ENCODE measurements at places on chromosomes 11 and 22.

DNA sequence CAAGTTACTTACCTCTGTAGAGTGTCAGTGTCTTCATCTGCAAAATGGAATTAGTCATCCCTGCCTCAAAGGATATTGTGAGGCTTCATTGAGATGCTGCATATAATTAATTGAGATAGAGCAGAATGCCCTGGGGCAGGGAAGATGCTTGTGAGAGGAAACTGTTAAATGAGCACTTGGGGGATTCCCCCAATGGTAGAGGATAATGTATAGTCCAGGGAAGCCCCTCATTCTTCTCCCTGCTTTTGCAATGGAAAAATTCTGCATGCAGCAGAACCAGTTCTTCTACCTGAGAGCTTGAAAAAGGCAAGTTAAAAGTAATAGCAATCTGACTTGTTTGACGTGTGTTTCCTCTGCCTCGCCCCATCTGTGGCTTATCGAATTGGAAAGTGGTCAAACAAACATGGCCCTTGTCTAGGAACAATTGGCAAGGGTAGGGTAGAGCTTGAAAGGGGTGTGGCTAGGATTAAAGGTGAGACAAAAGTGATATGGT is 90.9 kb downstream of the NAV2 start:
- DNase-seq = no peak

DNA sequence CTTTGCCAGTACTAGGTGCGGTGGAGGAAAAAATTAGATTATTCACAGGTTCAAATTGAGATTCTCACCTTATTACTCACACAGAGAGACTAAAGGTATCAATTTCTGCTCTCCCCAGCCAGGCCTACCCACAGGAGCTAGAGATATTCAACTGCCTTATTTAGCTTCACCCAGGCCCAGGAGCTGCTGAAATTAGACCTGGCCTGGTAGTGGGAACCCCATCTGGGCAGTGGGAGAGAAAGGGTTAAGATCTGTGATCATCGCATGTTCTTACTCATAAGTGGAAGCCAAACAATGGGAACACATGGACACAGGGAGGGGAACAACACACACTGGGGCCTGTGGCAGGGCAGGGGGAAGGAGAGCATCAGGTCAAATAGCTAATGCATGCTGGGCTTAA is 20.9 kb upstream of the MICAL2 start:
- no peak for DNase-seq

- no peak for DNase-seq
Measured at GRCh38 chr22:38080850-38081635, 2.9 kb downstream of the SLC16A8 start.

DNA sequence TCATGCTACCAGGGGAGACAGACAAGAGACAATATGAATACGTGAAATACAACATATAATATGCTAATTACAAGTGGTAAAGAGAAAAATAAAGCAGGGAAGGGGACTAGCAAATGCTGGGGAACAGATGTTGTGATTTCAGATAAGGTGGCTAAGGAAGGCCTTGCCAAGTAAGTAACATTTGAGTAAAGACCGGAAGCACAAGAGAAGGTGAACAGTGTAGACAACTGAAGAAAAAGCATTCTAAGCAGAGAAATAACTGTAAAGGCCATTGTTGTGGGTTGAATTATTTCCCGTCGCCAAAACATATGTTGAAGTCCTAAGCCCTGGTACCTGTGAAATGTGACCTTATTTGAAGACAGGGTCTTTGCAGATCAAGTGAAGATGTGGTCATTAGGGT is 63.7 kb upstream of the EED start:
- DNase-seq = no peak

GRCh38 chr11:34433899-34434298 is 4.8 kb upstream of the CAT start:
- DNase-seq = no peak

- no peak for DNase-seq
Measured at GRCh38 chr22:29555065-29555644, 1.6 kb upstream of the THOC5 start.

DNA sequence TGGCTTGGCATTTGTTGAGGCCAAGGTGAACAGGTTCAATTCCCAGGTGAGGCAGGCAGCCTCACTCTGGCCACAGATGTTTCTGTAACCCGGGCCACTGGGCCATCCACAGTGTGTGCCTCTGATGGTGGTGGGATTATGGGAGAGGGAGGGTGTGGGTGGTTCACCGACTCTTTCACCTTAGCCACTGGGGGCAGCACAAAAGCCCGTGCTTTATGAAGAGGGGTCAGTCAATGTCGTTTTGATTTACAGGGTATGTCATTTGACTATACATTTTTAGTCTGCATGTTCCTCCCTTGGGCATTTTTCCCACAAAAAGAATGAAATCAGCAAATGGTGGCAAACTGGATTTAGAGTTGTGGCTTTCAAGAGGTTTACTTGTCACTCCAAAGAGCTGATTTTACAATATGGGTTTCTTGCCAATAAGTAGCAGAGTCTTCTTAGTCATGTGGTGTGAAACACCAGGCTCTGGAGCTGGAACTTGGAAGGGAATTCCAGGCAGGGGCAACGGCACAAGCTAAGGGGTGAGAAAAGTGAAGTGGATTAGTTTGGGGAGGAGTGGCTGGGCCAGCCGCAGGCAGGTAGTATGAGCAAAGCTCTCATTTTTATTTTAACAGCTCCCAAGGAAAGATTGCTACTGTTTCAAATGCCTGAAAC is 217.8 kb upstream of the ZBED5 start:
- DNase-seq = no peak

DNA sequence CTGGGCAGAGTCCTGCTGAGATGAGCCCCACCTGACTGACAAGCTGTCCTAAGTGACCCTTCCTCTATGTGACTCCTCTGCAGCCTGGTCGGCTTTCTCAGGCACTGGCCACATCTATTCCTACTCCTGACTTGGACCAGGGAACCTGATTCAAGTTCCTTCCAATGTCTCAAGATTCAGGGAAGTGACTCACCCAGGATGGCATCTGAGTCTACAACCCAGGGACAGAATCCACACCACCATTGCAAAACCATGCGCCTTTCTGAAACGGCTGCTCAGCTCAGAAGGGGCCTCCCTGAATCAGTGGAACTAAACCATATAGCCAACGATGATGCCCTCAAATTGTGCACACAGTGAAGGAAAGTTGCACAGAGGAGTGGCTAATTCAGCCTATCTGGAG is 63.9 kb upstream of the CSNK2A3 start:
- DNase-seq = no peak

DNA sequence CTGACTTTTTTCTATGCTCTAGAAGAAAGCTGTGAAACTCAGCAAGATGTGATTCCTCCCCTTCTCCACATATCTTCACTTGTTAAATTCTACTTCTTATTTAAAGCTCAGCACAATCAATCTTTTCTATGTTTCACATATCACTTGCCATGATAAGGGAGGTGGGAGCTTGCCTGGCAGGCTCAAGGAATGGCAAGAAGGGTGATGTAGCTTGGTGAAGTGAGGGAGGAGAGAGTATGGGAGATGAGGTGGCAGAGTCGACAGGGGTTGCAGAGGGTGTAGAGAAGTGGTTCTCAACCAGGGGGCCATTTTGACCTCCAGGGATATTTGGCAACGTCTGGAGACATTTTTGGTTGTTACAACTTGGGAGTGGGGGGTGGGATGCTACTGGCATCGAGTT is 120.6 kb upstream of the TIMP3 start:
- no peak for DNase-seq

DNA sequence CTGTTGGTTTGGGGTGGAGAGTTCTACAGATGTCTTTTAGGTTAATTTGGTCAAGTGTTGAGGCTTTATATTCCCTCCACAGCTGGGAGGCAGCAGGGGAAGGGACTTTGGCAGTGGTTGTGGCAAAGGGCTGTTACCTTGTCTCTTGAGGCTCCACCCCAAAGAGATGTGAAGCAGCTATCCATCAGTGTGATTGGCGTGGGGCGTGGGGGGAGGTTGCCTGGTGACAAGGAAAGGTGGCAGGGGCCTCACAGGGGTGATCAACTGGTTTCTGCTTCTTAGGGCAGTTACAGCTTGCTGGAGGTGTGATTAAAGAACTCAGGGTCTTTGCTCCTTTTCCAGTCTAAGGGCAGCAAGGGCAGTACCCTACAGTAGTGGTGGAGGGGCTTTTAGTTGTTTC is 59.3 kb downstream of the FANCF start:
- no peak for DNase-seq

DNA sequence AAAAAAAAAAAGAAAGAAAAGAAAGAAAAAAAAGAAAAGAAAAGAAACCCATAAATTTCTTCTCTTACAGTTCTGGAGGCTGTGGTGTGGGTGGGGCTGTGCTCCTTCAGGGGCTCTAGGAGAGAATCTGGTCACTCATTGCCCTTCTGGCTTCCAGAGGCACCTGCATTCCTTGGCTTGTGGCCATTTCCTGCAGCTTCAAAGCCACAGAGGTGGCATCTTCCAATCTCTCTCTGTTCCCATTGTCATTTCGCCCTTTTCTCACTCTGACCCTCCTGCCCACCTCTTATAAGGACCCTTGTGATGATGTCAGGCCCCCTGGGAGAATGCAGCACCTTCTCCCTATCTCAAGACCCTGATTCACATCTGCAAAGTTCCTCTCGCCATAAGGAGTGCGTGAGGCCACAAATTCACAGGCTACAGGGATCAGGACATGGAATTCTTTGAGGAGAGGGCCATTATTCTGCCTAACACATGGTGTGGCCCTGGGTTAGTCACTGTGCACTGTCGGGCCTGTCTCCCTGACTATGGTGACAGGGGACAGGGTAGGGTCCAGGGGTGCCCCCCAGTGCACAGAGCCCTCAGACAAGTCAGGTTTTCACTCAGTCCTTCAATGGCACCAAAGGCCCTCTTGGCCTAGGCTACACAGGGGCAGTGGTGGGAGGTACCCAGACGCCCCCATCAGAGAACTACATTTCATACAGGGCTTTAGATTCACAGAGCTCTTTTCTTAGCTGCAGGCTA is 38.6 kb upstream of the PRR5 start:
- DNase-seq = no peak

DNA sequence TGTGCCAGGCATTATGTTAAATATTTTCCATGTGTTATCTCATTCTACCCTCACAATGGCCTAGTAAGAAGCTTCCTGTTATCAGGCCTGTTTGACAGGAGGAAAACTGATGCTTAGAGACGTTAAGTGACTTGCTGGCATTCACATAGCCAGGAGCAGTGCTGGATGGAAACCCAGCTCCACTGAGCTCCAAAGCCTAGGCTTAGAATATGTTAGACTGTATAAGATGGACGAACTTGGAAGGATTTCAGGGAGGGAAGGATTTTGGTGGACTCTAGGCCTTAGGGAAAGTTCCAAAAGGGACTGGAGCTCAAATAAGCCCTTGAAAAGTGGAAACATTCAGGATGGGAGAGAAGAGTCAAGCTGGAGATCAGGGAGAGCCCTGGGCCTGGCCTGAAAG is 2.1 kb downstream of the CD44 start:
- no peak for DNase-seq

DNA sequence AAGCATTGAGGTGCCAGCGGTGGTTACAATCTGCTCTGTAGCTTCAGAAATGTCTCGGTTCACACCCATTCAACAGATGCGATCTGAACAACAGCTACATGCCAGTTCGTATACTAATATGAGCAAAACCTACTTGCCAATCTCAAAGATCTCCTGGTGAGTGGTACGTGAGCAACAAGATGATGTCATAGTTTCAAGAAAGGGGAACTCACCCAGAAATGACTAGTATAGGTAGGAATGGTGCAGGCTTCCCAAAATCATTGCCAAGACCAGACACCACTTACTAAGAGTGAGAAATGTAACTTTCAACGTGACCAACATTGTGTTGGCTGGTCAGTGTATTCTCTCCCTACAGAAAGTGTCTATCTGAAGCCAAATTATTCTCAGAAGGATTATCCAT is 31.1 kb downstream of the OR6Q1 start:
- DNase-seq = no peak

- no peak for DNase-seq
Measured at GRCh38 chr22:37931893-37932389, 21.5 kb downstream of the C22orf23 start.

DNA sequence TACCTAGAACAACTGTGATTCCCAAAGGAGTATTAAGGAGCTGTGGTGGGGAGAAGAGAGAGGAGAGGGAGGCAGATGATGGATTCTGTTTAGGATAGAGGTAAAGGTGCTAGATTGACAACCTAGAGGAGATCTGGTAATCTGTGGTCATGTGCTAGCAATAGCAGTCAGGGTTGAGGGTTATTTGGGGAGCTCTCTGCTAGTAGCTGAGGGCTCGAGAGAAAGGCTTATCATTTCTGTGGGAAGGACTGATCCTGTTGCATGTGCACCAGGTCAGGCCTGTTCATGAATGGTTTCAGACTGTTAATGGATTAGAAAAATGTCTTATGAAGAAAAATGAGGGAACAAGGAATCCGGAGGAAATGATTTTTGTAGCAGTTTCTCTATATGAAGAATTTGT is 63.2 kb downstream of the MTMR3 start:
- DNase-seq = no peak

DNA sequence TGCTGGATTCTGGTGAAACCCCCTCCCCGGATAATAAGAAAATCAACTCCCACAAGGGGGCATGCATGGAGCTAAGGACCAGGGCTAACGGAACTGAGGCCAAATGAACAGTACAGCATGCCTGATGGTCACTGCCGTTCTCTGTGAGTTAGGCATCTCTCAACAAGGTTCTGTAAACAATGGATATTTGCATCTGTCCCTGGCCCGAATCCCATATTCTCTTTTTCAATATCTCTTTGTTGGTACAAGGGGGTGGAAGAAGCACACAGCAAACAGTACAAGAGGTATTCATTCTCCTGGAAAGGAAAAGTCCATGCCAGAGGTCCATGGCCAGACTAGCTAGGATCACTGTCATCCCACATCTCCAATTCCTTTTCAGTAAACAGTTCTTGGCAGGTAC is 32.2 kb upstream of the APOA1 start:
- no peak for DNase-seq

DNA sequence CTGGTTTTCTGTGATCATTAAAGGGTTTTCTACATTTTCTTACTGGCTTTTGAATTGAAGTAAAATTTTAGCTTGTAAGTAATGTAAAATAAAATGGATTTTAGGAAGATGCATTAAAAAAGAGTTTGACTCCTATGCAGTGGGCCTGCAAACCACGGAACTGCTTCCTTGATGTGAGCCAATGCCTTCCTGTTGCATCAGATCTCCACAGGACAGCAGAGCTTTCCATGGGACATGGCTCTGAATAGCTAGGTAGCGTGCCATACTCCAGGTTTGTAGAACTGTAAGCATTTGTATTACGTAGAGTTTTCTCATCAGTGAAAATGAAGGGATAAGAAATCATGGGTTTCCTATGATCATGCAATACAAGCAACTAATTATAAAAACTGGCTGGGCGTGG is 133.4 kb downstream of the SWAP70 start:
- no peak for DNase-seq

- DNase-seq = no peak
Measured at GRCh38 chr22:21067901-21068680, 22.3 kb downstream of the LRRC74B start.

DNA sequence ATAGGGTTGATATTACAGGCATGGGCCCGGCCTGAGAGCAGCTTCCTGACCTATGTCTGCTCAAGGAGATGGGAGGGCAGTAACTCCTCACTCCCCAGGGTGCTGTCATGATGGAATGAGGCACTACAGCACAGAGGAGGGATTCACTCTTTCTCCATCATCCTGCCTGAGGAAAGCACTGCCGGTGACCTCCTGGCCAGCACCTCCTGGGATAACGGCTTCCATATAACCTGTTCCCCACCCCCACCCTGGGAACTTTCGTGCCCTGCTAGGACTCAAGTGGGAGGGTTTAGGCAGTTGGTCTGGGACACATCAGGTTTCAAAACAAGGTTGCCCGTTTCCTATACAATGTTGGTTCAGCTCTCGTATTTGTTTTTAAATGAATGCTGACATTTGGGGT is 42.7 kb upstream of the MN1 start:
- no peak for DNase-seq

- DNase-seq = no peak
Measured at GRCh38 chr11:19628018-19628417, 84.6 kb upstream of the NAV2 start.
